ENCODE measurements at places on chromosomes 7 and 10.

GRCh38 chr7:28126410-28127041 lies 54.1 kb downstream of the JAZF1 start:
- no peak for DNase-seq

GRCh38 chr10:87642988-87643387 lies 16.7 kb upstream of the PAPSS2 start:
- no peak for DNase-seq

DNA sequence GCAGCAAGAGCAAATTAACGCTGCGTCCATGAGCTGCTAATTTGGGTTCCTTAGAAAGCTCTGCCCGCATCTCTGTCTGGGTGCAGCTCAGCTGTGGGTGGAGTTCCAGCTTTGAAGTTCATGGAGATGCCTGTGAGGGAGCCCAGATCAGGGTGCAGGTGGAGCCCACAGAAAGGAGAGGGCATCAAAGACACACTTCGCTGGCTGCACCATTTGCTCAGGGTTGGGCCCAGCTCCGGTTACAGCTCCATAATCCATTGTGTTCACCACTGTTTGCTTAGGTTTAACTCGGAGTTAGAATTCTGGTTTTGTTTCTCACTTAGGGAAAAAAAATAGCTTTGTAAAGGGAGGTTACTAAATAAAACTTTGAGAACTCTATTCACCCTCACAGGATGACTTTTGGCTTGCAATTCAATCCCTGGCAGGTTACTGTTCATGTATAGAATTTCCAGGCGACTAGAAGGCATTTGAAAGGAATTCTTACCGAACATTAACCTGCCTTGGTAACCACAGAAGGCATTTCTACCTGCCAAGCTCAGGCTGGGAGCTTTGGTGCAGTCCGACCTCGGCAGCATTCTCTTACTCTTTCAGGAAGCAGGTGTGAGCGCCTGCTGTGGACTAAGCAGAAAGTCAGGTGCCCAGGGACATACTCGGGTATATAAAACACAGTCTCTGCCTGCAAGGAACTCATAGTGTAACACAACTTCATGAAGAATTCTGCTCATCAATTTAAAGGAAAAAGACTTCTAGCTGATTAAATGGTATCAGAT lies 179.5 kb upstream of the RNF32 start:
- no peak for DNase-seq

GRCh38 chr10:47336387-47337134 lies 11.6 kb upstream of the RBP3 start:
- no peak for DNase-seq

DNA sequence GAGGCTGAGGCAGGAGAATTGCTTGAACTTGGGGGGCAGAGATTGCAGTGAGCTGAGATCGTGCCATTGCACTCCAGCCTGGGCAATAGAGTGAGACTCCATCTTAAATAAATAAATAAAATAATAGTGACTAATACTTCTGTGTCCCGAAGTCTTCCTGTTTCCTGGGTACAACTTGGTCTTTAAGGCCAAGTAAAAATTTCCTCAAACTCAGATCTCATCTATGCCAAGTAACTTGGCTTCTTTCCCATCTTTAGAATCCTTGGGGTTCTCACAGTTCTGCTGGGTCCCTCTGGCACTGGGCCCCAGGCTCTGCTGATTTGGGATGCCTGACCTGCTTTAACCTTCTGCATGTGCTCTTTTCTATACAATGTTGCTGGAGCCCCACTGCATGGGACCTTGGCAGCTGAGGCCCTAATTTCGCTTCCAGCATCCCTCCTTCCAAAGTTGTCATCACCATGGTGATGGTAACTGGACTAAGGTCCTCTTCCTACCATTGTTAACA lies 22.7 kb upstream of the AKR1B10 start:
- no peak for DNase-seq

DNA sequence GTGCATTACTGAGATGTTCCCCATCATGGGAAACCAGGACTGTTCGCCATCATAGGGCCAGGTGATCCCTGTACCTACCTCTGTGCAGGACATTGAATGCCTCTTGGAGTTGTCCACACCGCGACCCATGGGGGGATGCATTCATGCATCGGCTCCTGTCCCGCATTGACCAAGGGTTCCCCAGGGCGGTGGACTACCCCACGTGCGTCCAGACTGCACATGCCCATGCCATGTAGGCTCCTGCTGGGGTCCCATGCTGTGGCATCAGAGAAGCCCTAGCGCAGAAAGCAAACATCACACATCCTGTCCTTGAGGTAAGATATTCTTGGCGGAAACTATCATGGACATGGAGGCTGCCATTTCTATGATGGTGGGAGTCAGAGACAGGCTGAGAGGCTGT lies 121.6 kb upstream of the UNC5B start:
- no peak for DNase-seq

- DNase-seq, result no peak
Measured at GRCh38 chr10:130875116-130875515, 436.4 kb downstream of the TCERG1L start.

- no peak for DNase-seq
Measured at GRCh38 chr10:2760736-2761135, 306.6 kb upstream of the PFKP start.
